Activated T-cell treated with anti-CD3 and anti-CD28 coated beads, Interleukin-2, amount 50 U/mL, for 72 hours (primary cell): ENCODE measurements at places on chromosomes 1 and 21.

DNA sequence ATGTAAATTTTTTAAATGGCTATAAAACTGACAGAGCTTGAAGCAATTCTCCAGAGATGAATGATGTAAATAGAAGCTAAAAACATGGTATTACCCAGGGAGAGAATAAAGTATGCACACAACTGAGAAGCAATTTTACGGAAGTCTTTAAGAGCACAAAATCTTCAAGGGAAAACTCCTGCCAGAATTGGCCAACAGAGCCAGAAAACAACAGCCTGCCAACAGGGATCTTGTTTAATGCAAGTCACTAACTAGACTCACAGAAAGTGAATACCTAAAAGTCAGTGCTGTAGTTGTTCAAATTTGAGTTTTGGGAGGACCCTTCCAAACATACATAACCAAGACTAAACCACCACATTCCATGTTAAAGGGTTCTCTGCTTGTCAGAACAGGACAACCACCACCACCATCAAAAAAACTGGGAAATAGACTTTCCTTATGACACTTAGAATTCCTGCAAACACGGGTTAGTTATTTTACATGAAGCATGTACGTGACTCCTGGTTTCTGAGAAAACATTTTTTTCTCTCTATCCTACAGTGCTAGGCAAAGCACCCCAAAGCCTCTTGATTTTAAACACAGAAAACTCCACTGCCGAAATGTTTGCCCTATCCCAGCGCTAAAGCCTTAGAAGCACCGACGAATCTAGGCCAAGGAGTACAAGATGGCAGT is 1.6 kb downstream of the EPS15 start:
- DNase-seq, result no peak

DNA sequence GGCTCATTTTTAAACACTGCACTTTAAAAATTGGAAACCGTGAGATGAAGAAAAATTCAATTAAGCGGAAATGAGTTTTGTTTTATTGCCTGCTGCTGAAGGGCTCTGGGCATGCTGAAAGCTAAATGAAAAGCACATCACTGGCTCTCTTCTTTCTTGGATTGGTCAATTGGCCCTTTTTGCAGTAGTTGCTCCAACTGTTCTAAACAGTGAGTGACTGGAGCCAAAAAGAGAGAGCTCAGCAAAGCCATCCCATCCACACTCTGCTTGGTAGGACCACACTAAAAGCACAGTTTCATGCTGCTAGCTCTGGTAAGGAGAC is 48.1 kb downstream of the LHX4 start:
- no peak for DNase-seq

GRCh38 chr1:30875916-30876315 is 32.6 kb downstream of the SDC3 start:
- DNase-seq, result no peak

GRCh38 chr21:30152792-30153191 is 13.8 kb downstream of the CLDN17 start:
- DNase-seq, result no peak

DNA sequence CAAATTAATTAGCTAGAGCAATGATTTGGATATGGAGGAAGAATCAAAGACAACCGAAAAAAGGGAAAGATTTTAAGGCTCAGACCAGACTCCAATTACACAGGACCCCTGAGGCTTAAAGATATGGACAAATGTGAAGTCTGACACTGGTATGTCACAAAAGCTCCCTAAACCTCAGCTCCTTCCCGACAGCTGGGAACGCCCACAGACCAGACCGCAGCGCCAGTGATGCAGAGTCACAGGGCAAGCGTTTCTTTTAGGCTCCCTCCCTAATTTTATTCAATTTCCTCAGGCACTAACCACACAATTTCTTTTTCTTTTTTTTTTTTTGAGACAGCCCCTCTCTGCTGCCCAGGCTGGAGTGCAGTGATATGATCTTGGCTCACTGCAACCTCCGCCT is 40.2 kb downstream of the NID1 start:
- no peak for DNase-seq

- peak; percentile 35 for DNase-seq
Measured at GRCh38 chr1:45654540-45655280, 30.9 kb upstream of the CCDC17 start.

DNA sequence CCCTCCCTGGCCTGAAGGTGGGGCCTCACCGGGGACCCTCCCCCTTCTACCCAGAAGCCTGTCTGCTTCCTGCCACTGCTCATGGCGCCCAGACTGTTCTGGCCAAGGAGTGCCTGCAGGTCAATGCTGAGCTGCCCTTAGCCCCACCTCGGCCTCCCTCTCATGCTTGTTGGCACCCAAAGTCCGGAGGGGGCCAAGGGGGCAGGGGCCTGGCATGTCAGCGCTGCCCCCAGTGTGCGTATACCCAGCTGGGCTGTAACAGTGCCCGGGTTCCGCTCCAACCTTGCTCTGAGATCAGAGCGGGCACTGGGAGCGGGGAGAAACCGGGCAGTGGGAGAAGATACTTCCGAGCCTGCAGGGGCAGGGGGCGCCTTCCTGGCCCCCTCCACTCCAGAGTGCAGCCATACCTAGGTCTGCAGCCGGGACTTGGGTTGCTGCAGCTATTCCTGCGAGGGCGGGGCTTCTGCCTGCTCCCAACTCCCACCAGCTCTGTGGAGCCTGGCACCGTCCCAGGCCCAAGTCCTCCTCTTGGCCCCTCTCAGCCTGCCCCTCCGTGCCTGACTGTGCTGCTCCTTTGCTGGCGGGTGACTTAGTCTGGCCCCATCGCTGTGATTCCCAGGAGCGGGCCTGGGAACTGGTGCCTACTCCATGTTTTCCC is 21.4 kb upstream of the TGFB2 start:
- DNase-seq, result no peak

- DNase-seq, result no peak
Measured at GRCh38 chr1:905071-905749, 18.5 kb upstream of the SAMD11 start.

DNA sequence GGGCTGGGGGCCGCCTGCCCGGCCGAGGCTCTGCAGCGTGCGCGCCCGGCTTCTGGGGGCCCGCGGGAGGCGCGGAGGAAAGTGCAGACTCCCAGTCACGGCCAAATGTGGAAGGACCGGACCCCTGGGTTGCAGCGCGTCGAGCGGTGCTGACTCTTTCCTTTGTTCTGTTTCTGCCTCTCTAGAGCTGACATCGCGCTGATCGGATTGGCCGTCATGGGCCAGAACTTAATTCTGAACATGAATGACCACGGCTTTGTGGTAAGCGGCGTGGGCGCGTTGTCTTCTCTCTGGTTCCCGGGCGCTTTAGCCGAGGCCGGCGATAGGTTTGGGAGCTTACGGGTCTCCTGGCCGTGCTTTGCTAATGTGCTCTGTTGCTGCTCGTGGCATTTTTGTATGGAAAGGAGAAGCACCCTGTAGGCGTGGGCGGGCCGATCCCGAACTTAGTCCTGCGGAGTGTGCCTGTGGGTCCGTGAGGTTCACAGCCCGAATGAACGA is 629 bp downstream of the PGD start:
- DNase-seq, result no peak

DNA sequence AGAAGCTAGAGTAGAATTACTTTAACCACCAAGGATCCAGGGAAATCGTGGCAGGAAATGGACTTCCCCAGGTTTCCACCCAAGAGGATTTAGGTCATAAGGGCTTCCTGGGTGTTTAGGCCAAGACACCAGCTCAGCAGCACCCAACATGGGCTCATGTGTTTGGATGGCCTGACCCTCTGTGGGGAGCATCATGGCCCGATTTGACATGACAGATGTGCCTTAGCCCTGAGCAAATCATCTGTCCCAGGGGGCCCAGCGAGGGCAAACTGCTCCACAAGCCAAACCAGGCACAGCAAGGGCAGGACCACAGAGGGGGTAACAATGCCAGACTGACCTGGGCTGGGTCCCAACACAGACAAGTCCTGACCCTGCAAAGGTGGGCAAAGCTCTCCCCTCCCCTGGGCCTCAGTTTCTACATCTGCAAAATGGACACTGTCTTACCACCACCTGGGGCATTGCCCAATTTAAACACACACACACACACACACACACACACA is 232.8 kb downstream of the MATN1 start:
- no peak for DNase-seq

- DNase-seq, result no peak
Measured at GRCh38 chr1:57101209-57101608, 135.4 kb upstream of the C8B start.

- DNase-seq, result no peak
Measured at GRCh38 chr21:34907461-34908418, 141.4 kb downstream of the RUNX1 start.

DNA sequence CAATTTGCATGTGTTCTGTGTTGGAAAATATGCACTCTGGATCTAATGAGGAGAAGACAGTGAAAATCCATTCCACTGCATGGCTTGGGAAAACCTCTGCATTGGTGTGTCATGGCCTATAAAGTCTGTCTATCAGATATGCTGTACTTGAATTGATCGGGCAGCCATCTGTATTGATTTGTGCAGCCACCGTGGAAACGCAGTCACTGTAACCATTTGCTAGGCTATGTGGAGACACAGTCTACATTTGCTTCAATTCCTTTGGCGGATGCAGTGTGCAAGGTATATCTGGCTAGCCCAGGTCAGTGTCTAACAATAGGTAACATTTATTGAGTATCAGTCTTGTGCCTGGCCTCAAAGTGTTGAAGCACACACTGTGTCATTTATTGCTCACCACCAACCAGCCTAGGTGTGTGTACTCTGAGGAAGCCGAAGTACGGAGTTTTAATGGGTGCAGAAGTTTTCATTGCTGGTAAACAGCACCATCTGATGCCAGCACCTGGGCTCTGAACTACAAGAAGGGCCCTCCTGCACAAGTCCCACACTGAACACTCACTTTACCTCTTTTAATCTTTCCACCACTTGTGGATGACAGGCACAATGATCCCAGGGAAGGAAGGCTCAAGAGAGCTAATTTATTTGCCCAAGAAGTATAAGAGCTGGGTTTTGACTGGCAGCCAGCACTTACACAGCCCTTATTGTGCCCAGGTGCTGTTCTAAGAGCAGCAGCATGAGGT is 83.4 kb downstream of the DAB1 start:
- DNase-seq, result no peak

GRCh38 chr1:47866601-47867437 is 130.4 kb downstream of the TRABD2B start:
- no peak for DNase-seq

GRCh38 chr1:23282957-23283356 is 61.1 kb downstream of the HNRNPR start:
- DNase-seq, result no peak

GRCh38 chr1:240905225-240905765 is 293.3 kb upstream of the GREM2 start:
- DNase-seq, result no peak

- DNase-seq, result no peak
Measured at GRCh38 chr1:228999446-229000170, 264.3 kb downstream of the RHOU start.

DNA sequence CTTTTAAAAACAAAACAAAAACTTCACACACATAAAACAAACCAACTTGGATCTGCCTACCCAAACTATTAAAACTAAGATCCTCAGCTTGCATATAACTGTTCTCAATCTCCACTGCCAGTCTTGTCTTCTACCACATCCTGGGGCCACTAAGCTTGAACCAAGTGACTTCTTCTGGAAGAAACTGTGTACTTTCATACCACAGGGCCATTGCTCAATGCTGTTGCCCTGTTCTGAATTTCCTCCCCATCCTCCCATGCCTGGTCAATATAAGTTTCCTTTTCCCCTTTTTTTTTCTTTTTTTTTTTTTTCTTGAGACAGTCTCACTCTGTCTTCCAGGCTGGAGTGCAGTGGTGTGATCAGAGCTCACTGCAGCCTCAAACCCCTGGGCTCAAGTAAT is 109.9 kb downstream of the KIAA0319L start:
- no peak for DNase-seq

GRCh38 chr1:59556398-59556797 is 258.4 kb upstream of the HOOK1 start:
- DNase-seq, result no peak

- DNase-seq, result peak; percentile 7
Measured at GRCh38 chr21:31279986-31280385, 64.1 kb downstream of the TIAM1 start.

DNA sequence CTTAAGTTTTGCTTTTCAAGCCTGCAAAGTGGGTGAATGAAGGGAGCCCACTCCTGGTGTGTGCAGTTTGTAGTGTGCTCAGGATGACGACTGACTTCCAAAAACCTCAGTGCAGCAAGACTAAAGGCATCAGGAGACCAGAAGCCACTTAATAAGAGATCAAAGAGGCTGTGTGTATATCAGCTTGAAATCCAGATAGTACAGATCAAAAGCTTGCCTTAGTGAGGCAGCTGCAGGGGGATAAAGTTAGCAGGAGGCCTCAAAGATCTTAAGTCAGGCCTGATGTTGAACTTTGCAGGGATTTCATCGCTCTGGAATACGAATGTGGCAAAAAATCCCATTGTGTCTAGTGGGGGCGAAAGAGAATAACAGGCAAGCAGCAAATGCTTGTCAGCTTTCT is 99.8 kb downstream of the PATJ start:
- no peak for DNase-seq

GRCh38 chr1:93275634-93276295 is 69.9 kb upstream of the DR1 start:
- DNase-seq, result no peak

DNA sequence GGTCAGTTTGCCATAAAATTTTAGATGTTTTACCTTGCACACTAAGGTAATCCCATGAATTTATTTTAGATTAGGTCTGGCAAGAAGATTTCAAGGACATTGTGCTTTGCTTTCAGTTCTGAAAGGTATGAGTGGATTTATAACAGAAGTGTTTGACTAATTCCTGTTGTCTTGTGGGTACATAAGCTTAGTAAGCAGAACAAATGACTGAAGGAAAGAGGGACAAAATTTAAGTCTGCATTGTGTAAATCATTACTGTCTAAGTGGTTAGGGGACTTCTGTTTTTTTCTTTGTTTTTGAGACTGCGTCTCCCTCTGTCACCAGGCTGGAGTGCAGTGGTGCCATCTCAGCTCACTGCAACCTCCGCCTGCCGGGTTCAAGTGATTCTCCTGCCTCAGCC is 60.1 kb downstream of the PKN2 start:
- DNase-seq, result no peak

DNA sequence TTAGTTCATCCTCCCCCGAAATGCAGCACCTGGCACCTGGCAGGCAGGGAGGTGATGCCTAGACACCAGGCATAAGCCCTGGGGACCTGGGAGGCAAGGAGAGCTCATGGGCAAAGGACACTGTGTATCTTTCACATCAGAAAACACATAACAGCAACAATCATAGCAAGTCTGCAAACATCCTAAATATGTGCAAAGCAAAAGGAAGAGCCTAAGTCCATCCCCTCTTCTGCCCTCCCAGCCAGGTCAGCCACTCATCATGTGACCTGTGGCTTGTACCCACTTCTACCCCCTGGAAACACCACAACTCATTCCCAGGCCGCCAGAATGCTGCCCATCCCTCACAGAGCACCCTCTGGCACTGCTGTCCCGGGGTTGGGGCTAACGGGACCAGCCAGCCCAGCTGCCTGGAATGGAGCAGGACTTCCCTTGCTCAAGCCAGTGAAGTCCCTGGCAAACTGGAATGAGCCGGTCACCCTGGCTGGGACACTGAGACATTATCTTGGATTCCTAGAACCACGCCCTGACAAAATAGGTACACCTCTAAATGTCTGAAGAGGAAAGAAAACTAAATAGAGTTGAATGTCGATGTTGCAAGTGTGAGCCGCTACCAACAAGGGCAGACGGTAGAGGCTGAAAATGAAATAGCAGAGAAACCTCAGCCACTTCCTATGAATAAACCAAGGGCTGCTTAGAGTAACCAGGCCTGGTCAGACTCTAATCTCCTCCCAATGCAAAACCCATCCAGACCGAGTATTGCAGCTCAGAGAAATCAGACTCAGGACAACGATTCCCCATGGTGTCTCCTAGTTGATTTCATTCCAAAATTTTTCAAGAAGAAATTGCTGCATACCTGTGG is 29.4 kb downstream of the TMPRSS2 start:
- DNase-seq, result no peak
